ENCODE measurements at places on chromosomes 7 and 10.
A peak's percentile ranks its signal among the peaks of the same experiment; 100 is the strongest.

- DNase-seq = no peak
These were observed 119.6 kb downstream of the DOCK1 start for GRCh38 chr10:127024685-127025435.

DNA sequence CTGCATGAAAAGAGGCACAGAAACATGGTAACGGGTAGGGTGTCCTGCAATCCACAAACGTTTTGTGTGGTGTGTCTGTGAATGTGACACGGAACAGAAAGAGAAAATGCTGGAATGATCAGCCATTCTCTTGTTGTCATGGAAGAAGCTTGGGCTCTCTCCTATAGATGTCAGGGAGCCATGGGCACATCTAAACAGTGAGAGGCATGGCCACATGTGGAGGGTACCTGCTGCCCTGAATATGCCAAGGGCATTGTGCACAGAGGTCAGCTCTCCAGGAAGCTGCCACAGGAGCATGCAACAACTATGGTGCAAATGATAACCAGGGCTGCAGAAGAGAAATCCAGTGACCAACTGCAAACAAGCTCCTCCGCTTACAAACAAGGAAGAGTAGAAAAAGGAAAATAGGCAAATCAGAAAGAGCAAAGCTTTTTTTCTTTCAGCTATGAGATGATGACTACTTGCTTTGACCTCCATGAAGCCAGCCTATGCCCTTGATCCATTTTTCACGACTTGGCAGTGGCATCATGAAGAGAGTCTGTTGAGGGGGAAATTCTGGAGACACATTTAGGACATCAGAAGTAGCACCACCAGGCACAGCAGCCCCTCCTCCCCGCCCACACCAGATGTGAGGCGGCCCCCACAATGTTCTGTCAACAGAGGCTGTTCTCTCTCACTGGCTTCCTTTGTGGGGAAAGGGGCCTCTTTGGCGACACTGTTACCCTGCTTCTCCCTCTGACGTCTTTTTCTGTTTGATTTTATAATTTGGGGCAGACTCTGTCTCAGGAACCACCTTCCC is 4.8 kb upstream of the PDE1C start:
- no peak for DNase-seq

DNA sequence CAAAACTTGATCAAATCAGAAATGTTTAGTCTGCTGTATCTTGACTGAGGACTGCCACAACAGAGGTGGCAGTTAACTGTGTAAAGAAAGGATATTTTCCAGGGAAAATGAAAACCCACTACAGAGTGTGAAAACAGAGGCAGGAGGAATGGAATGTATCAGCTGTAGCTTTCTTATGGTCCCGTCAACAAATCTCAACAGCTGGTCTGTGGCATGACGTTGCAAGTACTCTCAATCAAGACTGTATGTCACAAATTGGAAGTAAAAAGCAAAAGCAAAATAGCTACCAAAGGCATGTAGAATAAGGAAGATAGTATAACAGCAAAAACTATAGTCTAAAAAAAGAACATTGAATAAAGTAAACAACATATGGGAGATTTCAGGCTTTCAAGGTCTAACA is 123.5 kb downstream of the KMT2C start:
- no peak for DNase-seq

DNA sequence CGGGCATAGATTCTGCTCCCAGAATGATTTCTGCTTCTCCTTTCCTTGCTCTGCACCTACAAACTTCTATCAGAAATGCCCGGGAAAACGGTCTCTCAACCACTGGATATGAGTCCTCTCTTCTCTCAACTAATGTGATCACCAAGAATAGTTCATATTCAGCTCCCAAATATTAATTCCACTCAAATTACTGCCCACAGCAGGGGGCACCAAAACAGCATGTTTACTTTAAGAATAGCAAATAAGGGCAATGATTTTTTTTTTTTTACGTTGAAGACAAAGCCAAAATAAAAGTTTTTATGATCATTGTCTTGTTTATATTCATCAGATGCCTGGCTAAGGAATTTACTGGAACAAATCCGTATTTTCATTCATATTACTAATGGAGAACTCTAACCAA is 94.9 kb upstream of the PRSS1 start:
- DNase-seq = no peak

DNA sequence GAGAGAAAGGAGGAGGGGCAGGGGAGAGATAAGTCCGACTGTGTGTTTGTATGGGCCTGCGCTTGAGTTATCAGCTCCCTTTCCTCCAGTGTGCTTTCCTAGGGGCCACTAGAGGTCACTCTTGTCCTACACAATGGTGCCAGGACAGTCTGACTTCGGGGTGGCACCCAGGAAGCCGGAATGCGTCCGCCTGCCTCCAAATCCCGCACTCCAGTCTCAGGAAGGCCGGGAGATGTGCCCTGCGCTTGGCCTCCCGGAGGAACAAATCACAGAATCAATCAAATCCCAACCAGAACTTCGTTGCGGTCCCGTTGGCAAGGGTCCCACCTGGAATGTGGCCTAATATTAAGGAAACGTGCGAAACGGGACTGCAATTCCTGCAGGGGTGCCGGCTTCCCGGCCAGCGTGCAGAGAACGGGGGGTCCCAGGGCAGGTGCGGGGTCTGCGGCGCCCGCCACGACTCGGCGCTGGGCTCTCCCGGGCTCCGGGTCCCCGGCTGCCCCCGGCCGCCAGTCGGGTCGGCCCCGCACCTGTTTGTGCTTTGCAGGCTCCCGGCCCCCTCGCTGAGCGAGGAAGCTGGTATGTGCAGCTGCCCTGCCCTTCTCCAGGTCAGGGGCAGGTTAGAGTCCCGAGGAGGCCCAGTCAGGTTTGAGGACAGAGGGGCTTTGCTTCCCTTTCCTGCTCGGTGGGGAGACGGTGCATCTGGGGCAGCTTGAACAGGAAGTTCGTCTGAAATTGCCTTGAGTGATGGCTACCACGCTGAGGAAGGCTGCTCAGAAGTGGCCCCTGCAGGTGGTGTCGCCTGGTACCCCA is 21.0 kb upstream of the HPS1 start:
- peak; percentile 46 for DNase-seq

- no peak for DNase-seq
These were observed 179.3 kb downstream of the PFKFB3 start for GRCh38 chr10:6382081-6382480.

- DNase-seq = no peak
These were observed 162.2 kb downstream of the PKD1L1 start for GRCh38 chr7:47785923-47786556.

DNA sequence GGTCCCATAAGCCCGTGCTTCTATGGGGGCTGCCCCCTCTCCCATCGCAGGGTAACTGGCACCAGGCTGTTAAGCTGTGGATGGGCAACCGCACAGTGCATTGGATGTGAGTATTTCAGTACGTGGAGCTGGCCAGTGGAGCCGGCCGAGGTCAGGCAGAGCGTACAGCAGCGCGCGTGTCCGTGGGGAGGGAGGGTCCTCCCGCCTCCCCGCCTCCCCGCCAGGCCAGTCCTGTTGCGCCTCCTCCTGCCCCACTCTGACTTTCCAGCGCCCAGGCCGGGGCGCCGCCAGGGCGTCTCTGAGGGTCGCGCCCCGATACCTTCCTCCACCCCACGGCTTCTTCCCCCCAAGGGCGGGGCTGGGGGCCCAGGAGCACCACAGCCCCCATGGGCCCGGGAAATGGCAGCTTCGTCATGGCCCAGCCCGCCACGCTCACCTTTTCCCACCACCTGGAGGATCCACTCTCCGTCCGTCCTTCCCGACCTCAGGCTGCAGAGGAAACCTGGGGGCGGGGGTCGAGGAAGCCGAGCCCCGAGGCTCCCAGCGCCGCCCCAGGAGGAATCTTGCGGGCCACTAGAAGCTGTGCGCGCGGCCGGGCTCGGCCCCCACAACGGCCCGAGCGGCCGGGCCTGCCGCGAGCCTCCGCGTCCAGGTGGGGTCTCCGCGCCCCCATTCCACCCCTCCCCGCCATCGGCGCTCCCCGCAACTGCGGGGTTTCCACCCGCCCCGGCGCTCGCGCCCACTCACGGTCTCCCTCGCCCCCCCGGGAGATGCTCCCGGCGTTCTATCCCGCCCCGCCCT is 831 bp upstream of the PFKP start:
- DNase-seq = no peak

- no peak for DNase-seq
These were observed 98.7 kb downstream of the LRRC4 start for GRCh38 chr7:127932496-127932895.

- DNase-seq = no peak
These were observed 10.7 kb upstream of the COBL start for GRCh38 chr7:51327287-51327717.

DNA sequence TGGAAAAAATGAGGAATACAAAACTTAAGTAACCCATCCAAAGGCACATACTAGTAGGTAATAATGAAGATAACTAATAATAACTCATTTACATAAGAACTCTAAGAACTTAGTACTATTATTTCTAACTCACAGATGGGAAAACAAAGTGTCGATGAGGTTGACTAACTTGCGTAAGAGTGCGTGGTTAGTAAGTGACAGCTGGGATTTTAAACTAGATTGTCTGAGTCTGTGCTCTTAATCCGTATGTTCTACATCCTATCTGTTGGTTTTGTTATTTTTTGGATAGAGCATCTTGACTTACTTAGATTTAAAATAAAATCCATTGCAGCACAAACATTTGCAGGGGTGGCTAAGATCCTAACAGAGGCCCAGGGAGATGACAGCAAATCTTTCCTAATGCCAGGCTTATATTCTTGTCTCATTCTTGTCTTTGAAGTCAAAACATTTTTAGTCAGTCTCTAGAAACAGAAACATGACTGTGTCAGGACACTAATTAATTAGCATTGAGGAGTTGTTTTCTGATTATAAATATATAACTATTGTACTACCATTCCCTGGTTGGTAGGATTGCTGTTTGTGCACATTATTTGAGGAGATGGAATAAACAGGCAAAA is 11.7 kb downstream of the RPA3 start:
- no peak for DNase-seq

DNA sequence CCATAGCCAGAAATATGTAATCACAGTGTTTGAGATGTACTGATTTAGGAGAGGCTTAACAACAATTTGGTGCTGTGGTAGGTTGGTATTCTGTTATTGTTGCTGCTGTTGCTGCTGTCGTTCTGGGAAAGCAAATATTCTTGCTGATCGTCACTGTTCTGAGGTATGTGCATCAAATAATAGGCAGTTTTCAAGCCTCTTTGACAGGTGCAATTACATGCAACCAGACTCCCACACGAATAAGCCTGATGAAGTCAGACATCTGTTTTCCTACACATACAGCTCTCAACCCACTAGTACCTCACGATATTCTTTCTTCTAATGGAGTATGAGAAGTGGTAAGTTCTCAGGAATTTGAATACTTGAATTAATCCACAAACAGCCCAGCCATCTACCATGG is 46.7 kb upstream of the NRG3 start:
- DNase-seq = no peak

DNA sequence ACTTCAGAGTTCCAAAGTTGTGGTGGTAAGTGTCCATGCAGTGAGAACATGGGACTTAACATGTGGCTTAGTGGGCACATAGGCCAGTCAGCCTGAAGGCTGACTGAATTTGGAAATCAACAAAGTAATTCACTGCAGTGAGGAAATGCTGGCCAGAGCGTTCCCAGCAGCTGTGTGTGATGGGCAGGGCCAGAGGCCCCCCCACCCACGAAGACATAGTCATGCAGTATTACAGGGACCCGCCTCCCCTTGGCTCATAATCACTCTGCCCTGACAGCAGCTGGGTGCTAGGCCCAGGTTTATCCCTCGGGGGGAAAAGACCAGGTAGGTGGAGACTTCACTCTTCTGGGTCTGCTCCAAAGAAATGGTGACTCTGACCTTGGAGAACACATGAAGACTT is 33.7 kb downstream of the HTR5A start:
- no peak for DNase-seq

GRCh38 chr7:75657866-75658265 is 80.9 kb downstream of the HIP1 start:
- DNase-seq = no peak

DNA sequence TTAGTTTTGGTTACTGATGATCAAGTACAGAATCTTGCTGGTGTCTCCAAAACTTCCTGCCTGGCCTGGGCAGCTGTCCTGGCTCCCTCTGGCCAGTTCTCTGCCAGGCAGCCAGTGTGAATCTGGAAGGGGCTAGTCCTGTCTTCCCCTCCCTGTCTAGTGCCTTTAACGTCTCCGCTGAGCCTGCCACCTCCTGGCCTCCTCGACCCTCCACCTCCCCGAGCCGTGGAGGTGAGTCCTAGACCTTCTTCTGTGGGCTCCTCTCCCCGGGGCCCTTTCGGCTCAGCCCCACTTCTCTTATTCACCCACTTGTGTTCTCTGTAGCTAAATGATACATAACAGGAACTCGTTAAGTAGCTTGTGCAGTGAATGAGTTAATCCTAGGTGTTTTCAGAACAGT is 218.2 kb downstream of the MGMT start:
- no peak for DNase-seq

- no peak for DNase-seq
These were observed 66.3 kb downstream of the KLHDC10 start for GRCh38 chr7:130136579-130137167.

DNA sequence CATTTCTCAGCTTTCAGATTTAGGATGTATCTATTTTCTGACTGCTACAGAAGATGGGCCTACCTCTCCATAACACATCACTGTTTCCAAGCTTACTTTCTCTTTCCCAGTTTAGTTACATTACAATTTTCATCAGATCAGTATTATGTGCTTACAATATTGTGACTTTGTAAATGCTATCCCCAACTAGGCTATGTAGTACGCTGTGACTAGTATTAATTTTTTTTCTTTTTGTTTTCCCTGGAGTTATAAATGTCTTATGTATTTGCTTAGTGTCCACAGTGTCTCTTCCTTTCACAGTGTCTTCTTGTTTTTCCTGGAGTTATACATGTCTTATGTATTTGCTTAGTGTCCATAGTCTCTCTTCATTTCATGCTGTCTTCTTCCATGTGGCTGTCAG is 188.9 kb downstream of the PTPRN2 start:
- no peak for DNase-seq

GRCh38 chr7:70614237-70615045 is 517.5 kb upstream of the GALNT17 start:
- no peak for DNase-seq

DNA sequence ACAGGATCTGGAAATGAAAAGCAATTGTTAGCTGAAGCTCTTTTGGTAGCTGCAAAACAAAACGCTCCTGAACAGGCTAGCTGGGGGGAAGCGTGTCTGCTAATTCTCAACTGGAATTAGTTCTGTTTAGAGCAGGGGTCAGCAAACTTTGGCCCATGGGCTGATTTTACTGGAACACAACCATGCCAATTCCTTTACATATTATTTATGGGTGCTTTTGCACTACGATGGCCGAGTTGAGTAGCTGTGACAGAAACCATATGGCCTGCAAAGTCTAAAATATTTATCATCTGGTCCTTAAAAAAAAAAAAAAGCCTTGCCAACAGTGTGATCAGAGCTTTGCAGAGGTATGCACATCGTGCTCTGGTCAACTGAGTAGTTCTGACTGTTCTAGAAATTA is 108.4 kb upstream of the PDLIM1 start:
- no peak for DNase-seq

- DNase-seq = no peak
These were observed 23.7 kb downstream of the PHTF2 start for GRCh38 chr7:77822269-77822668.

DNA sequence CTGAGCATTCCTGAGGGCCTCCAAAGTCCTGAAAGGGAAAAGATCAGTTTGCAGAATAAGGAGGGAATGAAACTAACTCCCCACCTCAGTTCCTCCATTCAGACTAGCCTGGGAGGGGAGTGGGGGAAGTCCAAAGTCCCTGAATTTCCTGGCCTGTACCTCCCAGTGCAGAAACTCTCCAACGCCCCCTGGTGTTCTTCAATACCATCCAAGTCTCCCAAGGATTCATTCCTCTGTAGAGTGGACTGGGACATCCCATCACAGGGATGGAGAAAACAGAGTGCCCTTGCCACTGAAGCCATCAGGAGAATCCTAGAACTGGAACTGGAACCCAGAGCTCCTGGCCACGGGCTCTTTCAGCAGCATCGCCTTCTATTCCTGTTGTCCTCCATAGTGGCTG is 1.6 kb upstream of the COL13A1 start:
- DNase-seq = no peak
